ENCODE measurements at places on chromosomes 3 and 15. TPM values are rescaled to one million over a fixed set of nuclear protein-coding genes. Genes with fewer than 3 reads are reported as not detected.

DNA sequence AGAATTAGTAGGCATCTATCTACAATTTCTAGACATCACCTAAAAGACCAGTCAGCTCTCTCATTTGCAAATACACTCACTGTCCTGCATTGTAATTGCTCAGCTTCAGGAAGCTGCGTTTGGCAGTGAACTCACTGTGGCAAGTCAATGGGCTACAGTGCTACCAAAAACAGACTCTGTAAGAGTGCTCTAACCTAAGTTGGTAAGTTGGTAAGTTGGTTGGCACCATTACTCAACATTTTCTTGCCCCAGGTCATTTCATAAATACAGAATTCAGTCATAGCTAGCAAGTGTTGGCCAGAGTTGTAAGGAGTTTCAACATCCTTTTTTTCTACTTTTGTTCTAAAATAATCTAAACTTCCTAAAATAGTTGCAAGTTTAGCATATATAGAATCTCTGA lies 466.3 kb downstream of the NAALADL2 start:
- DNase-seq = no peak

DNA sequence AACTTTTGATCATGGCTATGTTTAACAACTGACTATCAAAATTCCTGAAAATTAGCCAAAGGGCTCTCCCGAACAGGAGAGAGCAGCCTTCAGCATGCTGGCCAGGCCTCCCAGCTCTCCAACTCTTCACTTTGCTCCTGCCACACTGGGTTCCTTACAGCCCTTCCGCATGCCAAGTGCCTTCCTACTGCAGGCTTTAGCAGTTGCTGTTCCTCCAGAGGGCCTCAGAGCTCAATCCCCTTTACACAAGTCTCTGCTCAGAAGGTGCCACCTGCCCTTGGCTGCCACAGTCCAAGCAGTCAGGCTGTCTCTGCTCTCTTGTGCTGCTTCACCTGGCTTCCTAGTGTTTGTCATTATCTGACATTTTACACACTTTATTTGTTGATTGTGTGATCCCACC lies 553.1 kb upstream of the PPP2R3A start:
- no peak for DNase-seq

Gene AGTR1
- 0.67 TPM for total RNA-seq

GRCh38 chr3:13452490-13453335 lies 27.4 kb upstream of the HDAC11 start:
- no peak for DNase-seq

Gene QTRT2
- total RNA-seq = 6.5 TPM

Gene SLC24A5
- not detected for total RNA-seq

Gene LRRIQ4
- not detected for total RNA-seq

Gene ZNF609
- 15.3 TPM for total RNA-seq

DNA sequence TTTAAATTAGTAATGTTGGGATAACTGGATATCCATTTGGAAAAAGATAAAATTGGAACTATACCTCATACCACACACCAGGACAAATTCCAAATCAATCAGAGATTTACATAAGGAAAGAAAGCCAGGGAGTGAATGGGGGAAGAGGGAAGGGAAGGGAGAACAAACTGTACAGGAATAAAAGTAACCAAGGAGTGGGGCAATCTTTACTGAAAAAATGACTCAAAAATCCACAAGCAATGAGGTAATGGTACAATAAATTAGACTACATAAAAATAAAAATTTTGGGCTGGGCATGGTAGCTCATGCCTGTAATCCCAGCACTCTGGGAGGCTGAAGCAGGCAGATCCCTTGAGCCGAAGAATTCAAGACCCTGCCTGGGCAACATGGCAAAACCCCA lies 82.6 kb downstream of the MLH1 start:
- DNase-seq = no peak

Gene ZBED2
- total RNA-seq = not detected

Gene SLC22A14
- total RNA-seq = 0.24 TPM

DNA sequence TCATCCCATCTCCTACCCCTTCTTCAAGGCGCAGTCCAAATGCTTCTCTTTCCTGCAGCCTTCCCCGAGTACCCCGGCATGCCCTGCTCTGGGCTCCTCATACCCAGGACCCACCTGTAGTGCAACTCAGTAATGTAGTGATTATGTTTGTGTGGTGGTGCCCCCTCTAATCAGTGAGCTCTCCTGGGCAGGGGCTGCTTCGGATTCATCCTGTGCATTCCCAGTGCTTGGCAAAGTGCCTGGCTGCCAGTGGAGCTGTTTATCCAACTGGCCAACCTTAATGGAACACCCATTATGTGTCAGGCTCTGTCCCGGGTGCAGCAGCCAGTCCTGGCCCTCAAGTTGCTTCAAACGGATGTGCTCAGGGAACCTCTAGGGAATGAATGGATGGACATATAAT lies 174.4 kb upstream of the LINGO1 start:
- no peak for DNase-seq

Measured in cardiac septum (tissue), 1 donor.